HEK293T (cell line): ENCODE measurements at places on chromosomes 2 and 18.

GRCh38 chr2:86290596-86291327 lies 46.7 kb downstream of the REEP1 start:
- DNase-seq: no peak

DNA sequence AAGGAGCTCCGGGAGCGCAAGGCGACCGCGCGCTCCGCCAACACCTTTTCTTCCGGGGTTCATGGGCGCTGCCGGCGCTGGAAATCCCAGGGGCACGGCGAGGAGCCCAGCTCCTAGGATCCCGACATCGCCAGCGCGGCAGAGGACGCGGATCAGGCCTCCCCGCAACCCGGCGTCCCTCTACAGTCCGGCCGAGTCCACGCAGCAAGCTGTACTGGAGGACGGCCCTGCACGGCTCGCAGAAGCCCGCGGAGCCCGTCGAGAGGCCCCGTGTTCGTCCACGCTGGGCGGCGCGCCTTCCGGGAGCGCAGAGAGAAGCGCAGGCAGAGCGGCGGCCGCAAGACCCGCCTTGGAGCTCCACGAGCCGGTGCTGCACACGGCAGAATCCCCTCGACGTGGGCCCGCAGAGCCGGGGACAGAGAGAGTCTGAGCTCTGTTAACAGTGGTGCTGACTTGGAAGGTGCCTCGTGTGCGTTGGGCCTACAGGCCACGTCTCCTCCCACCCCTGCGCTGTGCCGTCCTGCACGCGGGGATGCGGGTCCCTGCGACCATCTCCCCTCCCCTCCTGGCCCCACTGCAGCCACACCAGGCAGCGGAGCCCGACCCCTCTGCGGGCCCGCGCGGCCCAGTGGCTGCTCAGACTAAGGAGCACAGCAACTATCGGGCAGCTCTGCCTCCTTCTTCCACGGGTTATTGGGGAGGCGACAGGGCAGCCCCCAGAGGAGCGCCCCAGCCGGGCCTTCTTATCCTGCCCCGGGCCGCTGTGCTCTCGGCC lies 28.1 kb upstream of the PTPN2 start:
- DNase-seq: no peak

GRCh38 chr2:25976983-25977741 lies 5.1 kb downstream of the KIF3C start:
- DNase-seq: no peak

DNA sequence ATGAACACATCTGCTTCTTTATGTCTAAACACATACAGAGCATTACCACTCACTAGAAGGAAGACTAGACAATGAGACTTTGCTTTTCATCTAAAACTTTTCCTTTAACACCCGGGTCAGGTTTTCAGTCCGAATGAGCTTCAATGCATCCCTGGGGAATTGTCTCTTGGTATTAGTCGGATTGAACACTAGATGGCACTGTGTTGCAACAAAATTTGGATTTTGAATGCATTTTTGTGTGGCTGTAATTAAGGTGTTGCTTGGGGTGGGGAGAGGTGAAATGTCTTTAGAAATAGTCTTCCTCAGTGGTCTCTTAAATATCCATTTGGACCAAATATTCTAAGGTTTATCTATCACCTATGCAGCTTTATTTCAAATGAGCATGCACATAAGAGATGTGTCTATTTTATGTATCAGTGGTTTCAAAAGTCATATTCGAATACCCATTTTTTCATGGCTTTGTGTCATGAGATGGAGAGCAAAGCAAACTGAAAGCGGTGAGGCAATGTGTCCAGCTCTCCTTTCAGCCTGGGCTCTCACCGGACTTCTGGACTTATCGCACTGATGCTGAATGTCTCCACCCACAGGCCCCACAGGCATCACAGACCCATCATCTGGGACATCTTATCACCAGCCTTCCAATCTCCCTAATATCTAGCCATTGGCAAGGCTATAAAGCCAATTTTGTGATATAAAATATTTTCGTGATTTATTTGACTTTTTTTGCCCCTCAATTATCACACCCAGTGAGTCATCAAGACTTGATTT lies 510.3 kb downstream of the RNF144A start:
- DNase-seq: peak; percentile 55

DNA sequence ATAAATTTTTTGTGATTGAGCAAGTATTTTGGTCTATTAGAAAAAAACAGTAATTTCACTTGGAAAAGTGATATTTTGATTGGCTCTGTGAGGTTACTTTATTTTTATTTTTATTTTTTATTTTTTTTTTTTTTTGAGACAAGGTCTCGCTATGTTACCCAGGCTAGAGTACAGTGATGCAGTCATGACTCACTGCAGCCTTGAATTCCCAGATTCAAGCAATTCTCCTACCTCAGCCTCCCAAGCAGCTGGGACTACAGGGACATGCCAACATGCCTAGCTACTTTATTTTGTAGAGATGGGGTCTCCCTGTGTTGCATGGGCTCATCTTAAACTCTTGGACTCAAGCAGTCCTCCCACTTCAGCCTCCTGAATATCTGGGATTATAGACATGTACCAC lies 60.9 kb upstream of the MGAT5 start:
- DNase-seq: no peak

- DNase-seq: no peak
Measured at GRCh38 chr18:63070767-63071502, 248.6 kb downstream of the BCL2 start.
